ENCODE measurements at places on chromosomes 2 and 18.

DNA sequence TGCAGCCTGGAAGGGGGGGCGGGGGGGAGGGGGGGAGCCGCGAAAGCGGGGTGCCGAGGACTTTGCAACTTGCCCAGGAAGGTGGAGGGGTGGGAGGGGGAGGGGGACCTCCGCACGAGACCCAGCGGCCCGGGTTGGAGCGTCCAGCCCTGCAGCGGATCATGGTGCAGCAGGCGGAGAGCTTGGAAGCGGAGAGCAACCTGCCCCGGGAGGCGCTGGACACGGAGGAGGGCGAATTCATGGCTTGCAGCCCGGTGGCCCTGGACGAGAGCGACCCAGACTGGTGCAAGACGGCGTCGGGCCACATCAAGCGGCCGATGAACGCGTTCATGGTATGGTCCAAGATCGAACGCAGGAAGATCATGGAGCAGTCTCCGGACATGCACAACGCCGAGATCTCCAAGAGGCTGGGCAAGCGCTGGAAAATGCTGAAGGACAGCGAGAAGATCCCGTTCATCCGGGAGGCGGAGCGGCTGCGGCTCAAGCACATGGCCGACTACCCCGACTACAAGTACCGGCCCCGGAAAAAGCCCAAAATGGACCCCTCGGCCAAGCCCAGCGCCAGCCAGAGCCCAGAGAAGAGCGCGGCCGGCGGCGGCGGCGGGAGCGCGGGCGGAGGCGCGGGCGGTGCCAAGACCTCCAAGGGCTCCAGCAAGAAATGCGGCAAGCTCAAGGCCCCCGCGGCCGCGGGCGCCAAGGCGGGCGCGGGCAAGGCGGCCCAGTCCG, 540 bp downstream of the SOX11 start:
- no peak for DNase-seq

DNA sequence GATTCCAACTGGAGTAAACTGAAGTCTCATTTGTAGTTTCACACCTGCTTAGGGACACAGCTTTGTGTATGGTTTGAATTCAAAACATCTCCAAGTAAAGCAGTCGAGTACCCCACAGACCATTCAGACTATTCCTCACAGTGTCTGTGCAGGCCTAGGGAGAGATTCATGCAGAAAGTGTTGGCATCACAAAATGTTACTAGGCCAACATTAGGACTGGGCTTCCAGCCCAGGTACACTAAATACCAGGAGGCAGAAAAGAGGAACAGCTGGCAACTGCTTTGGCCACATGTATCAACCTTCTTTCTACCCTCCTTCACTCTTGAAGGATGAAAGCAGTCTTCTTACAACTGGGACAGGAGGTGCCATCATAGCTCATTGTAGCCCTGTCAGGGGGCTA, 270.4 kb upstream of the TMEFF2 start:
- DNase-seq = no peak

GRCh38 chr2:112867701-112868631, 31.4 kb upstream of the IL1B start:
- DNase-seq = no peak

DNA sequence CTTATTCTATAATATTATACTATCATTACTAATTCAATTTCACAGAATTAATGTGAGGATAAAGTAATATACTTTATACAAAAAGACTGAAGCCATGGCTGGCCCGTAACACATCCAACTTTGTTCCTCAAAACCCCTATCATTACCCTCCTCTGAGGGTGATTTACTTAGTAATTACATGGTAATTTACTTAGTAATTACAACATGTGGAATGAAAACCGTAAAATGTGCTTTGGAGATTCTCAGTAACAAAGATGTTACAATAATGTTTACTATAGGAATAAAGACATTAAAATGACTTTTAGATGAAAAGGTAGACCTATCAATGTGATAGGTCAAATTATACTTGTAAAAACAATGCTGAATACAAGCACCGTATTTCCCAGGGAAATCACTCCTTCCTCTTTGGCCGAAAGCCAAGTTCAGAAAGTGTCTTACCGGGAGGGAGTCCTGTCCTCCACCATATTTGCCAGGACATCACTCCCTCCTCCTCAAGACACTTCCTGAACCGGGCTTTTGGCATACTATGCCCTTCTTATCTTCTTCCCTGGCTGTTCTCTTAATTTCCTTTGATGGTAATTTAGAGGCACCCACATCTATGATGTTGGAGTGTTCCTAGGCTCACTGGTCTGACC, 1047.8 kb downstream of the SOCS6 start:
- no peak for DNase-seq

DNA sequence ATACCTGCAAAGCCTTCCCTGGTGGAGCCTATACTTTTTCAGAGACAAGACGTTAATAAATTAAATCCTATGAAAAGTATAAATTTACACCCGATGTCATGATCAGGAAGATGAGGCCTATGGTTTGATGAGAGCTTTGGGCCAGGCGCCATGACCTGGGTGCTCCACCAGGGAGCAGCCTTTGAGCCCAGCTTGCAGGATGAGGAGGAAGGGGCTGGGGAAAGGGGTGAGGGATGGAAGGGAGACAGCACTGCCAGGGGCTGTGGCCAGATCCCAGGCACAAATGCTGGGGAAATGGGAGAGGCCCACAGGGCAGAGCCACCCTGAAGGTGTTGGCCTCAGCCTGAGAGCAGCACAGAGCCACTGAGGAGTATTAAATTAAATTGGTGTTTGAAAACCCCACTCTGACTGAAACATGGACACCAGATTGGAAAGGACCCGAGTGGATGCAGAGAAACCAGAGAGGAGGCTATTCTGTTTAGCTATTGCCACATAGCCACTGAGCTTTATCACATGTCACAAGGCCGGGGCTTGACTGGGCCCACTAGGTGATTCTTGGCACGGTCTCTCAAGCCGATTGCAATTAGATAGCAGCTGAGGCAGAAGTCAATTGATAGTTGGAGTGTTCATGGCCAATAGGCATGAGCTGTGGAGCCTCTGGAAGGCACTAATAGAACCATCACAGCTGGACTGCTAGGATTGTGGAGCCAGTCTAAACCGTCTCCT, 9.6 kb upstream of the FAHD2A start:
- no peak for DNase-seq

DNA sequence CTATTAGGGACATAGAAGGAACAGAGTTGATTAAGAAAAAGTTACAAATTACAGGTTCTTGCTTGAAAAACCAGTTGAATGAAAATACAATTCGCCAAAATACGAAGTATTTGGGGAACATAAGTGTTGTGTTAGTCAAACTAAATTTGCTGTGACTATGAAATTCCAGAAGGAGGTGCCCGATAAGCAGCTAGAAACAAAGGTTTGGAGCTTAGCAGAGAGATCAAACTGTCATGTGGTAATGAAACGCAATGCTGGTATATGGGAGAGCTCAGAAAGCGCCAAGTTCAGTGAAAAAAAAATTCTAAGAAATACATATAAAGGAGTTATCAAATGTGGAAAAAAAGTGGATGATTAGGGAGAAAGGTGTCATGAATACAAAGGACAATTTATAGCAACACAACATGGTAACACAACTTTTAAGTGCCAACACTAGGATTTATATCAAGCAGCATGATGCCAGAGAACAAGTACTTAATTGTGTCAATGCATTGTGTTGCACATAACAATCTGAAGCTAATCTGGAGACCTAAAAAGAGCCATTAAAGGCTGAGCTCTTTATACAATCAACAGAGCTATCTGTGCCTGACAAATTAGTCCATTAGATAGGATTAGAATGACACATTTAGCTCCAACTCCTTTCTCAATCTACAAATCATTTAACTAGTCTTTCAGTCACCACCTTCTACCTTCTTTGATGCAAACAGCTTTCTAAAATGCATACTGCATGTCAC, 31.2 kb downstream of the SMAD2 start:
- no peak for DNase-seq

DNA sequence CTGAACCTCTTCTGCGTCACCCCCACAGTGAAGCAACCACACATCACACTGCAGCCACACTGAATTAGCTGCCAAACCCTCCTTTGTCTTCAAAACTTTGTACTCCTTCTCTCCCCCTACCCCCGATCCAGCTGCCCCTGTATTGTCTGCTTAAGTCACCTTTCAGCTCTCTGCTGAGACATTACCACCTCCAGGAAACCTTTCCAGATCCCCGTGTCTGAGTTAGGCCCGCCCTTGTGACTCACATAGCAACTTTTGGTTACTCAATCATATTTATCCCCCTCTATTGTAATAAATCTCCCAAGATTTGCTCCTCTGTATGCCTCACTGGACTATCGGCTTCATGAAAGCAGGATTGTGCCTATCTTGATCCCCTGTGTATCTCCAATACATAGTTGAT, 82.8 kb upstream of the CDCA7 start:
- DNase-seq = no peak

All from hypothalamus (tissue), 51 donors.